Activated CD4-positive, alpha-beta T cell treated with anti-CD3 and anti-CD28 coated beads for 4 hours (primary cell): ENCODE measurements at places on chromosomes 1 and 21.

DNA sequence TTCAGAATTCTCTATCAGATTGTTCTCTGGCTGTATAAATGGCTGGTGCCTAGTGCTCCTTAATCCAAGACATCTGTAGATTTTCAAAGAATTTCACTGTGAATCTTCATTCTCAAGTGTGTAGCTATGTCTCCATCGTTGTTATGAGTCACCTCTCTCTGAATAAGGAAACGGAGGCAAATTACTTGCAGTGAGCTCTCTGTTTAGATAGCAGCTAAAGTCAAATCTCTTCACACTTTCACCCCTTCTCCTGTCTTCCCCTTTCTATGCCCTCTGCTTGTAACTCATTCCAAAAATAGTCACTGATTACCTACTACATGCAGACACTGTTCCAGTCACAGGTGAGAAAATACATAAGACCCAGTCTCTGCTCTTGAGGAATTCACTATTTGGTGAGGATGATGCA, 39.7 kb downstream of the CHML start:
- no peak for DNase-seq

- DNase-seq: no peak
Observed at GRCh38 chr1:242691610-242691945, 167.1 kb upstream of the PLD5 start.

DNA sequence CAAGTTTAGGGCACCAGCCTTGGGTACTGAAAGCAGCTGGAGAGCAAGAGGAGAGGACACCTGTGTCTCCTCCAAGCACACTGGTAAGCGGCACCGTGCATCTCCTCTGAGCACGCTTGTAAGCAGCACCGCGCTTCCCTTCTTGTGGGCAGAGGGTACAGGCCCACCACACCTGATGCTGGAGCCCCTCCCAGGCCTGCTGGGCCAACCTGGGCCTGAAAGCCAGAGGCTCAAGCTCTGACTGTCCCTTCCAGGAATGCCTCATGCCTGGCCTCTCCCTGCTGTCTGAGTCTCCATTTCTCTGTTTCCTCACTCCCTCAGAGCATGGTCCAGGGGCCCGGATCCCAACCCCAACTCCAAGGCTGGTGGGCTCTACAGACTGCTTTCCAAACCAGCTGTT, 25.9 kb downstream of the DMBX1 start:
- DNase-seq: no peak

GRCh38 chr1:198780376-198780775, 141.5 kb downstream of the PTPRC start:
- DNase-seq: no peak

- DNase-seq: peak; percentile 24
Observed at GRCh38 chr1:95118067-95118499, 928 bp downstream of the TLCD4 start.
